ENCODE measurements at places on chromosomes 4 and X.

- DNase-seq = no peak
Measured at GRCh38 chr4:3808597-3808996, 42.4 kb downstream of the ADRA2C start.

DNA sequence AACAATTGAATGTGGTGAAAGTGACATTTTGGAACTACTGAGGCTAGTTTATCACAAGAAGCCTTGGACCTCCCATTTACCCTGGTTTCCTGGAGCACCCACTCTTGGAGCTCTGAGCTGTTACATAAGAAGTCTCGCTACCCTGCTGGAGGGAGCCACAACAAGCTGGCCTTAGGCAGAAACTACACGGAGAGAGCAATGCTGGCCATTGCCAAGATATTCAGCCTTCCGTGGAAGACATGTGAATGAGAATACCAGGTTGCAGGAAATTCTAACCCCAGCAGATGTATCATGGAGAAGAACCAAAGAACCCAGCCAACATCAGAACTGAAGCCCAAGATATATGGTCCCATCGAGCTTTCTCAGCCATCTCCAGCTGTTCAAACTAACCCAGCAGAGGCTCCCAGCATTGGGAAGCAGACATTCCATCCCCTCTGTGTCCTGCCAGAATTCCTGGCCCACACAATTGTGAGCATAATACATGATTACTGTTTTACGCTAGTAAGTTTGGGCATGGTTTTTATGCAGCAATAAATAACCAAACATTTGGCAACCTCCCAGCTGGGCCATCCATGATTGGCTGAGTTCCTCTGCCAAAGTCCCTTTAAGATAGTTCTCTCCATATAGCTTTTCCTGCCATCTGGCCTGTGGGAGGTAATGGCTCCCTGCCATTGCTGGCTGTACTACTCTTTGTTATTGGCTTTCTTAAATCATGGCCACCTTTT lies 17.9 kb upstream of the PDE5A start:
- DNase-seq = peak; percentile 26

DNA sequence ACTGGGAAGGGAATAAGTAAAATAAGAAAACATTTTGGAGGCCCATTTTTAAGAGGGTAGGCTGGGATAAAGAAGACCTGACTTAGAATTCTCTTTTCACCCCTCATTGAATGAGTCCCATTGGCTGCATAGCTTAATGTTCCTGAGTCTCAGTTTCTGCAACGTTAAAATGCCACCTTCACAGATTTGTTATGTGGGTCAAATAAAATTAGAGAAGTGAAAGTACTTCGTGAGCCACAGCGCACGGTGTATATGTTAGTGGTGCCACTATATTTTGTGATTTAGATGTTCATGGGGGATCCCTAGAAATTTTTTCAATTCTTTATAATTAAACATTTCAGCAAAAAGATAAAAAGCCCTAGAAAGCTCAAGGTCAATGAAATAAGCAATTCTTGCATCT lies 109.2 kb upstream of the HS3ST1 start:
- DNase-seq = no peak

DNA sequence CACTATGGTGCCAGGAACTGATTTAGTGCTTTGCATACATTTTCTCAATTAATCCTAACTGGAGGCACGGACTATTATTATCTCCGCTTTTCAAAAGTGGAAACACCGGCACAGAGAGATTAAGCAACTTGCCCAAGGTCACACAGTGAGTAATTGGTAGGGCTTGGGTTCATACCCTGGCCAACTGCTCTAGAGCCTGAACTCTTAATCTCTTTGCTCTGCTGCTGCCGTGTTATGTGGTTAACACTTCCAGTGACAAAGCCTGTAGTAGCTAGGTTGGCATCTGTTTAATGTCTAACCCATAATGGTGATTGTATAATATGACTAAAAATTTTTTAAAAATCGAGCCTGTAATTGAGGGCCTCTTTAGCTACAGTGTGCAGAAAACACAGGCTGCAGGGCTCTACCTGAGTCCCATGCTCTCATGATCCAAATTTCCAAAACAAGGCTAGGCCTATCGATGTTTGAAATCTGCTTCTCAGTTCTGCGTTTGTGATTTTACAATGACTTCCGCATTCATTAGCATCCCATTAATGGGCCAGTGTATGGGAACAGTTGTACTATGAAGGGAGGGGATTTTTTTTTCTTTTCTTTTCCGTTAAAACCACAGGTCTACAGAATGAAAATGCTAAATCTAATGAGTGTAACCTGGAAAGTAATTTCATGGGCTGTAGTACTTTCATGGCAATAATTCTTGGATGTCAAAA lies 219.3 kb upstream of the JADE1 start:
- no peak for DNase-seq

- no peak for DNase-seq
Measured at GRCh38 chrX:151725338-151725614, 9.3 kb upstream of the CNGA2 start.

DNA sequence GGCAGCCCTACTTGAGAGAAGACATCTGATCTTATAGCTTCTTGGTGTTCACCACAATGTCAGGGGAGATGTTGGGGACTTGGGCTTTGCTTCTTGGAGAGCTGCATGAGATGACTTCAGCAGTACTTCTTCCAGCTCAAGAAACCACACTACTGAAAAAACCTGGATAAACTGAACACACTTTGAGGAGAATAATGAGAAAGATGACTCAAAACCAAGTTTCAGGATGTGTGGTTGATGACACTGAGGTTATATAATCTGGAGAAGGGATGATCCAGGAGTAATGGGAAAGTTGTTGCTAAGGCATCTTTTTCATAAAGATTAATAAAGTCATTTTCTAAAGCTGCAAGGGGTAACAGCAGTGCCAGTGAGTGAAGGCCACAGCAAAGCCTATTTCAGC lies 58.4 kb upstream of the PNPLA4 start:
- DNase-seq = peak; percentile 49

DNA sequence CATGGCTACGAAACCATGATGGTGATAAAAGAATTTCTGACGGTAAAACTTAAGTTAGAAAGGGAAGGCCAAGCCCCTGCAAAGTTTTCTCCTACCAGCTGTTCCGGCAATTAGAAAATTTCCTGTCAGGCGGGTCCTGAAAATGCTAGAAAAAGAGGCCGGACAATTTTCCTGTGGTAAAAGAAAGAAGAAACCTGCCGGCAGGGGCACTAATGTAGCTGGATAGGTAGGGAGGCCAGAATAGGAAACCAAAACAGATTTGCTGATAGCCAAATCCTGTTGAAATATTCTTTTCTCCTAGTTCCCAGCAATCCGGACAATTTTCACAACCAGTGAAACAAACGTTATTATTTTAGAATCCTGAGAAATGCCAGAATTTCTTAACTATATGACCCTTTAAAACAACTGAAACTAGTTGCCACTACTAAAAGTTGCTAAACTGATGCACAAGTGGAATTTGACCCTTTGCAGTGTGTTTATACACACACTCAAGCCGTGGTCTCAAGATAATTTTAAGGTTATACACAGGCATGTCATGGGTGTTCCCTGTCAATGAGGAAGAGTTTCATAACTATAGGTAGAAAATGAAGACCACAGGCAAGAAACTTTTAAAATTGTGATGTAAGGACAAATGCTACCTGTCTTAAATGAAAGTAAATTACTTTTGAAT lies 47.7 kb downstream of the RPS6KA3 start:
- DNase-seq = no peak

GRCh38 chr4:151644622-151645021 lies 116.2 kb downstream of the GATB start:
- DNase-seq = peak; percentile 17

DNA sequence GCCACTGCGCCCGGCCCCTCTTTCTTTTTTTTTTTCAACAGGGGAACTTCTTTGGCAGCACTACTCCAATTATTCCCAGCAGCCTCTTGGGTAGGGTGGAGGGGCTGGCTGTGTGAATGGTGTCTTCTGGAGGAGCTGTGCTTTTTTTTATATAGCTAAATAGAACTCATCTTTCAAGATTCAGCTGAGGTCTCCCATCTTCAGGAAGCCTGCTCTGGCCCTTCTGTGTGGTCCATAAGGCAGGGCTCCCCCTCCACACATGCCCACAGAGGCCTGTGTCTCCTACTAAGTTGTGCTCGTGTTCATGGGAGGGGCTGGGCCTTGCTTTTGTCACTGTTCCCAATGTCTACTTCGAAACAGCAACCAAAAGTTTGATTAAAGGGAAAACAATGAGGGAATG lies 116.8 kb downstream of the AFAP1 start:
- DNase-seq = no peak

DNA sequence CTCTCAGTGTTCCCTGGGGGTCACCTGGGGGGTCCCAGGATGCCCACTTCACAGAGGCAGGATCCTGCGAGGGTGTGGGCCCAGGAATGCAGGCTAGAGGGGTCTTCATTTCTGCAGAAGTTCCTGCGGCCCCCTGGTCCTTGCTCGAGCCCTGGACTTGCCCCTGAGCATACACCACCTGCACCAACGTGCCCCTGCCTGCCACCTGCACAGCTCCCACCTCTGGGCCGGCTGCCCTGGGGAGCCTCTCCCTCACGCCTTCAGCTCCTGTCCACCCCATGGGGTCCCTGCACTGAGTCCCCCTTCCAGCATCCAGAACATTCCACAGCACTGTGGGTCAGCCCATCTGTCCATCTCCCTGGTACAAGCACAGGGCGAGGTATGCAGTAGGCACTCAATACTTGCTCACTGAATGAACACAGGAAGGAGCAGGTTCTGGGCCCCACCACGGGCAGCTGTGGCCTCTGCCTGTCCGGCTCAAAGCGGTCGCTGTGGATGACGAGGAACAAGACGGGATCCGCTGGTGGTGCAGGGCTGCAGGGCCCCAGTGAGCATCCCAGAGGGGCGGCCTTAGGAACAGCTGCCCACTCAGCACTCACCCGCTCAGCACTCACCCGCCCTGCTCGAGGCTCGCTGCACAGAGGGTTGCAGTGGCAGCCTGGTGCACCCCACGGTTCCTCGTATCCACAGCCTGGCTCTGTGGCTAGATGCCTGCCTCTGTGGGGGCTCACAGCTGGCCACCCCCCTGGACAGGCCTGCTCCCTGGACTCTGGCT lies 70.5 kb upstream of the MXD4 start:
- DNase-seq = no peak

DNA sequence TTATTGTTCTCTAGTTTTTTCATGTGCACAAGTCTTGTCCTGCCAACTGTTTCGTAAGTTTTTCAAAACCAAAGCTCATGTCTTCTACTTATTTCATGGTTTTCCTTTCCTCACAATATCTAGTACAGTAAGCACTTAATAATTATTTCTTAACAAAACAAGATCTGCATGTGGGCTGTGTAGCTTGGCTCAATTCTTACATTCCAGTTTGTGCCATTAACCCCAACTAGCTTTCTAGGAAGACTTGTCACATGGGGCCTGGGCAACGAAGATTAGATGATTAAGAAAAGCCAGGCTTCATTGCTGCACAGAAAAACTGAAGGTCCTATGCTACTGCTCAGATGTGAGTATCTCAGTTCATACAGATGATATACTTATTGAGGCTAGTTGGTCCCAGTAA lies 155.3 kb upstream of the TEX13A start:
- peak; percentile 0 for DNase-seq

- no peak for DNase-seq
Measured at GRCh38 chr4:38985410-38986100, 46.7 kb downstream of the TMEM156 start.

GRCh38 chrX:42680666-42681065 lies 97.3 kb downstream of the PPP1R2C start:
- DNase-seq = no peak

GRCh38 chr4:81627590-81627989 lies 155.9 kb upstream of the RASGEF1B start:
- DNase-seq = no peak

DNA sequence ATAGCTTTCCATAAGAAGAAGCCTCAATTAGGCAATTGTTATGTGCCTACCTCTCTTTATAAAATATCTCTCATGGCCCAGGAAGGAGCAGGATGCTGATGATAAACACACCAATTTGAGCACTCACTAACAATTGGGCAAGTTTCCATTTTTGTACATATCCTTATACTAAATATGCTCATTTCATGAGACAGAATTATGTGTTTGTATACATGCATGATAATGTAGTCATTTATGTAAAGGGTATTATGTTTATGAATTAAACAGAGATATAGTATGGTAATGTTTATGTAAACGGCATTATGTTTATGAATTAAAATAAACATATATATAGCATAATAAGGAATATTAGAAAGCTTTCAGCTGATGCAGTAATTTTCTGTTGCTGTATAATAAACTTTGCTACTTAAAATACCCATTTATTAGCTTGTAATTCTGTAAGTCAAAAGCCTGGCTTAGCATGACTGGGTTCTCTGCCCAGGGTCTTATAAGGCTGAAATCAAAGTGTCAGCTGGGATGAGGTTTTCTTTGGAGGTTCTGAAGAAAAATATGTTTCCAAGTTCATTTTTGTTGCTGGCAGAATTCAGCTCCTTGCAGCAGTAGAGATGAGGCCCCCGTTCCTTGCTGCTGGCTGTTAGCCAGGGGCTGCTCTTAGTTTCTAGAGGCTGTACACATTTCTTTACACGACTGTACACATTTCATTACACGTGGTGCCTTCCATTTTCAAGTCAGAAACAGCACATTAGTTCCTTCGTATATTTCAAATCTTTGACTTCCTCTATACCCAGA lies 89.0 kb downstream of the GLRA2 start:
- no peak for DNase-seq

DNA sequence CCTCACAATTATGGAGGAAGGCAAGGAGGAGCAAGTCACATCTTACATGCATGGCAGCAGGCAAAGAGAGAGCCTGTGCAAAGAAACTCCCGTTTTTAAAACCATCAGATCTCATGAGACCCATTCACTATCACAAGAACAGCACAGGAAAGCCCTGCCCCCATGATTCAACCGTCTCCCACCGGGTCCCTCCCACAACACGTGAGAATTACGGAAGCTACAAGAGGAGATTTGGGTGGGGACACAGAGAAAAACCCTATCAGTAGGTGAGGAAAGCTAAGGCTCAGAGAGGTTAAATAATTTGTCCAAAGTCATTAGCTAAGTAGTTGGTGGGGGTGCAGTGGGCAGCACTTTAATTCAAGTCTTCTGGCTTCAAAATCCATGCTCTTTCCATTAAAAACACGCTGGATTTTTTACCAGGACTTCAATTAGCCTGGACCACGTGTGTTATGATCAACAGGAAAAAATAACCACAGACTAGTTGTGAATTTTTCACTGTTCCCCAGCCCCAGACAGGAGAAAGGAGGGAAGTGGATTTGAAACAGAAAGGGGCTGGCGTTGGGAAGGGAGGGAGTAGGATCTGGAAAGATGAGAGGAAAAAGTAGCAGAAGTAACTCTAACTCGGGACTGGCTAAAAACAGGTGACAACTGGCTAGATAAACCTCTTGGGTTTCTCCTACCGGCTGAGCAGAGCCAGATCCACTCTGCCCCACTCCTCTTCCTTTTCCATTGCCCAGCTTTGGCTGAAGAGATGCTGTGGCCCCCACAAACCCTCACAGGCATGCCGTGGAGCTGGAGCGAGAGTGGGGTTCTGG lies 986 bp downstream of the MTMR8 start:
- DNase-seq = no peak

GRCh38 chr4:38287101-38287851 lies 327.1 kb downstream of the PTTG2 start:
- DNase-seq = no peak

DNA sequence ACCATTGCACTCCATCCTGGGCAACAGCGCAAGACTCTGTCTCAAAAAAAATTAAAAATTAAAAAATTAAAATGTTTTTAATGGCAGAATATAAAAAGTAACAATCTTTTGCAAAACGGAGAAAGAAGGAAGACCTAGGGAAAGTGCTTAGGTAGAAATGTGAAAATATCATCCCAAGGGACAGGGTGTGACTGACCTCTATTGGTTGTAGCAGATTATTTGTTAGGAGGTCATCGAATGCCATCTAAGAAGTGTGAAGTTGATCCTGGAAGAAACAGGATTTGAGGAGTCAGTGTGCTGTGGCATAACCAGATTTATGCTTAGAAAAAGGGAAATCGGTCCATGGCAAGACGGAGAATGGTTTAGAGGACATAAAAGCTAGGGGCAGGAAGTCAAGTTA lies 18.1 kb upstream of the C4orf36 start:
- DNase-seq = no peak

Data from EH (cell line).